ENCODE measurements at places on chromosomes 5 and 9.

DNA sequence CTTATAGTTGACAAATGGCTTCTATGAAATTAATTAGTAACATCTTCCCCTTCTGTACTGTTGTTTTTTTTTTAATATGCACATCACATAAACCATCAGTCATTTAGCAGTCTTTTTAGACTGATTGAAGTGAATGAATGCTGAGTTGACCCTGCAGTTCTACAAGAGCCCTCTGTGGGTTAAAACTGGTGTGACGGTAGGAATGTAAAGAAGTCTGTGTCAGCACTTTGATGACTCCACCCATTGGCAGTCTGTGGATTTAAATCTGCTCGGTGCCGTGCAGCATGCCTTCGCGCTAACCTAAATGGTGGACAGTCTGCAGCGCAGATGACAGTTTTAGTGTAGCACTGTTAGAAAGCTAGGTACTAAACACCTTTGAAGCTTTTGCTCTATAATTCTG, 3.1 kb downstream of the GTF3C4 start:
- DNase-seq, result no peak

GRCh38 chr5:54601411-54602230, 84.1 kb downstream of the SNX18 start:
- no peak for DNase-seq

GRCh38 chr9:7436754-7437153, 362.8 kb downstream of the DMAC1 start:
- no peak for DNase-seq

DNA sequence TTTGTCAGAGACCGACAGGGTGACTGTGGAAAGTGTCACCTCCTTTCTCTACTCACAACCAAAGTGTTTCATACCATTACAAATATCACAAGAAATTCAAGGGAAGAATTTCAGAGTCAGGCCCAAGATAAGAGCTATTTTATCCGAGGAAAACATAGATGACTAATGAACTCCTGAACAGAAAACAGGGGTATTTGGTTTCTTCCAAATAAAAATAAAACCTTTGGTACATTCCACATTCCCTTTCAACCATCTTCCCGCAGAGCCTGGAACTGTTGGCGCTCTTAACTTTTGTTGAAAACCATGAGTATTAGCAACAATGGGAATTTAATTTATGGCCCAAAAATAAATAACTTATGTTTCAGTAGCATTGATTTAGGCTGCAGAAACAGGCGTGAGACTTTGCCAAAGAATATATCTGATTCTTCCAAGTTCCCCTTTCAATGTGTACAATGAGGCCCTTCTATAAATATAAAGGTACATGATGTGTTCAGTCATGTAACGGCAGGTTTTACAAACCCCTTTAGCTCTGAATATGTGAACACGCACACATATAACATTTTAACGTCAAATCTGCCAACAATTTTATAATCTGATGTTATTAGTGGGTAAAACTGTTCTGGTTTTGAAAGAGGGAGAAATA, 69.5 kb downstream of the RETREG1 start:
- no peak for DNase-seq

GRCh38 chr5:75567710-75568109, 43.5 kb upstream of the ANKDD1B start:
- DNase-seq, result no peak

DNA sequence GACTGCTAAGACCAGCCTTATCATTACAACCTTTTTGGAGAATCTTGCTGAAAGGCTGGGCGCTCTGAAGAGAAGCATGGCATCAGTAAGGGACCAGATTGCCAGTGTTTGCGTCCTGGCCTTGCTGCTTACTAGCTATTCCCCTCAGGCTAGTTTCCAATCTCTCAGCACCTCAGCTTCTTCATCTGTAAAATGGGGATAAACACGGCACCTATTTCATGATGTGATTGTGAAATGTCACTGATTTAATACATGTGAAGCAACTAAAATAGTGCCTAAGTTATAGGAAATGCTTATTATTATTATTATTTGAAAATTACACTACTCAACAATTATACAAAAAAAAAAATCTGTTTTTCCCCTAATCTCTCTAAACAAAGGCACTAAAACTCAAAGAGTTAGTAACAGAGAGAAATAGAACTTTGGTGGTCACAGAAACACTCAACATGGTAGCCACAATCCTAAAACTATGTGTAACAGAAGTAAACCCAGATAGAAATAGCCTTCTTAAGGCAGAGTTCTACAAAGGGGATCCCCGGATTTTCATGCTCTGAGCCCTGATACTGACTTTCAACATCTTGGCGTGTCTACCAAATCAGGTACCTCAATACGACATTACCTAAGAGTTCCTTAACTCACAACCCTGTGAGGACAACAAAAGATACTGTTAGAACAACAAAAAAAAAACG, 62.0 kb downstream of the ENC1 start:
- DNase-seq, result no peak

- DNase-seq, result no peak
Measured at GRCh38 chr9:135214054-135214640, 126.7 kb downstream of the OLFM1 start.

DNA sequence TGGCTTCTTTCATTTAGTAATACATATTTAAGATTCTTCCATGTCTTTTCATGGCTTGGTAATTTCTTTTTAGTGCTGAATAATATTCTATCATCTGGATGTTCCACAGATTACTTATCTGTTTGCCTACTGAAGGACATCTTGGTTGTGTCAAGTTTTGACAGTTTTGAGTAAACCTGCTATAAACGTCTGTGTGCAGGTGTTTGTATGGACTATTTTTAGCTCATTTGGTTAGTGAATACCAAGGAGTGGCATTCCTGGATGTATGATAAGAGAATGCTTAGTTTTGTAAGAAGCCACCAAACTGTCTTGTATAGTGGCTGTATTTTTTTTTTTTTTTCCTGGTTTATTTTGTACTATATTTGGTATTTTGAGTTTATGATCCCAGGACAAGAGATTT, 38.4 kb downstream of the PRRC1 start:
- DNase-seq, result no peak

- no peak for DNase-seq
Measured at GRCh38 chr5:149609640-149610219, 28.4 kb downstream of the ARHGEF37 start.

- no peak for DNase-seq
Measured at GRCh38 chr5:19859020-19859419, 129.0 kb downstream of the CDH18 start.

DNA sequence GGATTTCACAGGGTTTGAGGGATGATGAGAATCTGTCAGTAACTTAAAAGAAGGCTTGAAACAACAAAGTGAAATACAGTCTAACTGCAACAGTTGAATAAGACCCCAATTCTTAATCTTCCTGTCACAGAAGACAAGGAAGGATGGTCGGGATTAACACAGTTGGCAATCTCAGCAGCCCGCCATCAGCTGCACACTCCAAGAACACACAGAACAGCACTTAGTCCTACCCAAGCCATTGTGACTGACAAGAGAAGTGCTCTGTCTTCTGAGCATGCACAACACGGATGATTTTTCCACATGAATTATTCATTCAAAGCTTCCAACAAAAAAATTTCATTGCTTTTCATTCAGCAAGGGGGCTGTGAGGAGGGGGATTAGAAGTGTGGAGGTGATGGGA, 576.1 kb downstream of the TLE4 start:
- no peak for DNase-seq

GRCh38 chr5:95044096-95044495, 240.8 kb downstream of the MCTP1 start:
- no peak for DNase-seq

- no peak for DNase-seq
Measured at GRCh38 chr5:108700930-108701329, 46.8 kb upstream of the FER start.

DNA sequence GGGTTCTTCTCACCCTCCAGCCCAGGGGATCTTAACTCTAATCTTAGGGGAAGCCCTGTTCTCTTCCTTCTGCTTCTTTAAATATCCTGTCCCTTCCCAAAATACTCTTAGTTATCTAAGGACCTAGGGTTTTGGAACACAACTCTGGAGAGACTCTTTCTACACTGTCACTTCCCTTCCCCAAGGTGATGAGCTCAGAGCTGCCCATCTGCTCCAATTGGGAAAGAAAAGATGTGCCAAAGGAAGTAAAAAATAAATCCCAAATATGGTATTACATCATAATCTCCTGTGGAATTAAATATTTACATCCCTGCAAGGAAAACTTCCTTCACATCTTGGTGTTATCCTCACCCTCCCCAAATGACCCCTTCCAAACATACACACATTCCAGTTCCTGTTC, 291.2 kb downstream of the EPB41L4A start:
- DNase-seq, result no peak

DNA sequence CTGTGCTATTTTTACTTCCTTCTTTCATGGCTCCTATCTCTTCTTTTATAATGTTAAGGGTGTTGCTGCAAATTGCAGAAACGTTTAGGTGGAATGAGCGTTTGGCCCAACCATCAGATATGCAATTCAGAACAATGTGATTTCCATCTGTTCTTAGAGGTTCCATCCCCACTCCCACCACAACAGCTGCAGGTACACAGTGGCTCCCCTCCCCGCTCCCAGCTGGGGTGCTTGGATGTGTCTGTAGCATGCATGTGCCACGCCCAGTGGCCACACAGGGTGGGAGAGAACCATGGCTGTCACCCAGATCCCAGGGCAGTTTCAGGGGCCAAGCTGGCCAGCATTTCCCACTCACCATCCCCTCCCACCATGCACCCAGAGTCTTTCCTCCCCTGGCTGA, 62.2 kb downstream of the ACTL7B start:
- DNase-seq, result no peak

DNA sequence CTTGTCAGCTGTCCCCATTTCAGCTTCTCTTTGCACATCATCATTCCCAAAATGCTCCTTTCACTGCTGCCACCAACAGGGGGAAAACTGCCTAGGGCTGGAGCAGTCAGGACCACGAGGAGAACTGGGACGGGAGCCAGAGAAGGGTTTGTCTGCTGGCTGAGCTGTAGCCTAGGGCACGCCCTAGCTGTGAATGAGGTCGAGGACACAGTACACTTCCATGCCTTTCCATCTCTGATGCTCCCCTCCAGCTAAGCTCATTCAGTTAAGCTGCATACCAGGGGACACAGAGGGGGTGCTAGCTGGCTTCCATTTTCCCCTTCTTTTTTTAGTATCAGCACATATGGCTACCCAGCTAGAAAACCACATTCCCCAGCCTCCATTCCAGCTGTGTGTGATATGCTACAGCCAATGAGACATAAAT, 64.7 kb downstream of the STK10 start:
- no peak for DNase-seq

- DNase-seq, result no peak
Measured at GRCh38 chr5:135576075-135576599, 2.7 kb downstream of the CXCL14 start.

DNA sequence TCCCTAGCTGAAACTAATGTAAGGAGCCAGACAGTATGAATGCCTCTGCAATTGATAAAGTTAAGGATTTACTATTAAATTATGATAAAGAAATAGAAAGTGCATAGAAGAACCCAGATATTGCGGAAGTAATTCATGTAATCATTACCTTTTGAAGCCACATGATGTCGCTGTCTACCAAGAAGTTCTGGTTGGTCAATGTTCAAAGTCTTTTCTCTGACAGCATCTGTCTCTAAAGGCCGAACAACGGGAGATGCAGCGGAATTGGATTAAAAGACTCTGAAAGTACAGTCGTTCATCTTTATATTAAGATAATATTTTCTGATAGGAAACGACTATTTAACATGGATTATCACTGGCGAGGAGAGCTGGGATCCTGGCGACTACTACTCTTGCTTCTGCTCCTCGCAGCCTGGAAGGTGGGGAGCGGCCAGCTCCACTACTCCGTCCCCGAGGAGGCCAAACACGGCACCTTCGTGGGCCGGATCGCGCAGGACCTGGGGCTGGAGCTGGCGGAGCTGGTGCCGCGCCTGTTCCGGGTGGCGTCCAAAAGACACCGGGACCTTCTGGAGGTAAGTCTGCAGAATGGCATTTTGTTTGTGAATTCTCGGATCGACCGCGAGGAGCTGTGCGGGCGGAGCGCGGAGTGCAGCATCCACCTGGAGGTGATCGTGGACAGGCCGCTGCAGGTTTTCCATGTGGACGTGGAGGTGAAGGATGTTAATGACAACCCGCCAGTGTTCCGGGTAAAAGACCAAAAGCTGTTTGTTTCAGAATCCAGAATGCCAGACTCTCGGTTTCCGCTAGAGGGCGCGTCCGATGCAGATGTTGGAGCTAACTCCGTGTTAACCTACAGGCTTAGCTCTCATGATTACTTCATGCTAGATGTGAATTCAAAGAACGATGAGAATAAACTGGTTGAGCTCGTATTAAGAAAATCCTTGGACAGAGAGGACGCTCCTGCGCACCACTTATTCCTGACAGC, at the start of gene PCDHA8:
Gene PCDHA8 (plus strand): TSS at position 210 of the 985 bp plus-strand sequence. CDS start 135 bp downstream, at position 345.
- DNase-seq, result no peak

DNA sequence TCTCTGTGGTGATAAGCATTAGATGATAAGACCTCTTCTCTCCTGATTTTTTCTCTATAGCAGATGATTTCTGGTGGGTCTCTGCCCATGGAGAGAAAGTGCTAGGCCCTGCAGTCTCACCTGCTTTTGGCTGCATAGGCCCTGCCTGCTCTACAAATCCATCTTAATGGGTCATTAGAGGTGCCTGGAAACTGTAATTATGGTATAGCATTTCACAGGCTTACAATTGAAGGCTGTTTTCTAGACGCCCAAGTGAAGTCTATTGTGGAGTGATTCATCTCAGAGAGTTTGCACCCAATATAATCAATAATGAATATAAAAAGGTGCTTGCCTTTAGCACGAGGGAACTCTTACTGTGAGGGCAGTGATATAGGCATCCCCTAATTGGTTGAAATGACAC, 33.8 kb downstream of the NEUROG1 start:
- peak; percentile 29 for DNase-seq

- no peak for DNase-seq
Measured at GRCh38 chr9:112819635-112820496, 69.3 kb downstream of the SNX30 start.

- DNase-seq, result no peak
Measured at GRCh38 chr9:92668746-92669526, 995 bp downstream of the IPPK start.

- DNase-seq, result no peak
Measured at GRCh38 chr5:143707806-143708205, 104.2 kb upstream of the HMHB1 start.

- DNase-seq, result no peak
Measured at GRCh38 chr9:129849901-129850300, 14.6 kb downstream of the USP20 start.

- DNase-seq, result peak; percentile 17
Measured at GRCh38 chr9:123584202-123585176, 228.5 kb downstream of the CRB2 start.

- no peak for DNase-seq
Measured at GRCh38 chr5:43702815-43703214, 99.8 kb downstream of the NNT start.

- no peak for DNase-seq
Measured at GRCh38 chr9:21096901-21097255, 19.1 kb upstream of the IFNB1 start.

GRCh38 chr9:33884856-33885701, 68.1 kb downstream of the UBE2R2 start:
- DNase-seq, result peak; percentile 23

All from NCI-H187 (cell line).